ENCODE measurements at places on chromosomes 2 and 18.
A peak's percentile ranks its signal among the peaks of the same experiment; 100 is the strongest.

DNA sequence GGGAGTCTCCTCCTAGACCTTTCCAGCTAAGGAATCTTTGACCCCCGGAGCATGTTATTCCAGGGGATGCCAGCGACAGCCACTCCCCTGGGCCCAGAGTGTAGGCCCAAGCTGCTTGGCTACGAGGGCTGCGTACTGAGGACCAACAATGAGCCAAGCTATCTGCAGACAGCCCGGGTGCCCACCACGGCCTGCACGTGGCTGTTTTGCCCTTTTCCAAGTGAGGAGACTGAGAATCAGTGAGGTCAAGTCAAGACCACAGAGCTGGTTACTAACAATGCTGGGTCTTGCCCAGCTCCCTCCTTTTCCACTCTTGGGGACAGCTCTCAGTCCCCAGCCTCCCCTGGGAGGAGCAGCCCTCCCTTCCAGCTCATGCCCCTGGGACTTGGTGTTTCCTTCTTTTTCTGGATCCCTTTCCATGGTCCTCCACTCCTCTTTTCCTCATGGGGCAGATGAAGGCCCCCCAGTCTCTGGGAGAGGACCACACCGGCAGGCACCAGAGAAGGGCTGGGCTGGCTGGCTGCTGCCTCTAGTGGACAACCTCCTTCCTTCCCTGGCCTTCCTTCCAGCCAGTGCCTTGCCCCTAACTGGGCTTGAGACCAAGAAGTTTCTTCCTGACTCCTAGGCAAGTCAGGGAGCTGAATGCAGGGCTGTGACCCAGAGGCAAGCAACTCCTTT lies 550 bp upstream of the MALL start:
- DNase-seq: peak; percentile 67

DNA sequence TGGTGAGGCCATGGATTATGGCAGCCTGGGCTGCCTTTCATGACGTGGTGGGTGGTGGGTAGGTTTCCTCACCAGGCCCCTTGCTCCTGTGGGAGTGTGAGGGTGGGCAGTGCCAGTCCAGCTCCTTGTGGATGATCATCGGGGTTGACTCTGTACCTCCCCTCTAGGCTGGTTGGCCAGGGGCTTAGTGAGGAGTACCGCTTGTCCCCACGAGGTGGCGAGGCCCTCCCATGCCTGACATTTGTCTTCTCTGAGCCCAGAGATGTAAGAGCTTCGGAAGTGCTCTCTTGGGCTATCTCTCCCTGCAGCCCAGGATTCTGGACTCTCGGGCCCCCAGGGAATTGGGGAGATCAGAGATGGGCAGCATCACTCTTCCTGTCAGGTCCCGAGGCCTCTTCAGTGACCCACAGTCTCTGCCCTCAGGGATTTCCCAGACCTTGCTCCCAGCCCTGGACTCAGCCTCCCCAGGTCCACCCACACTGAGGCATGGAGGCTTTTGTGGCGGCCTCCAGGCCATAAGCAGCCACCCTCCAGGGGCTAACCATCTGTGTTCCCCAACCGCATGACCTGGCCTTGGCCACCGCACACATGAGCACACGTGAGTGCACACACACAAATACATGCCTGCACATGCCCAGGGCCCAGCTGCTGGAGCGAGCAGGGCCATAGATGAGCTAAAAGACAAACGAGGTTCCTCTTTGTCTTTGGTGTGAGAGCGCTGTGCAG lies 6.5 kb downstream of the SPR start:
- DNase-seq: peak; percentile 77

- no peak for DNase-seq
Observed at GRCh38 chr2:138016351-138017087, 52.2 kb downstream of the HNMT start.

- DNase-seq: no peak
Observed at GRCh38 chr2:39484206-39484605, 47.1 kb upstream of the MAP4K3 start.

GRCh38 chr2:136131961-136132824 lies 14.2 kb upstream of the CXCR4 start:
- DNase-seq: no peak

- peak; percentile 88 for DNase-seq
Observed at GRCh38 chr2:237128026-237128703, 42.5 kb downstream of the COPS8 start.

All from Calu3 (cell line).